AG10803 (cell line): ENCODE measurements at places on chromosomes 4 and X.

DNA sequence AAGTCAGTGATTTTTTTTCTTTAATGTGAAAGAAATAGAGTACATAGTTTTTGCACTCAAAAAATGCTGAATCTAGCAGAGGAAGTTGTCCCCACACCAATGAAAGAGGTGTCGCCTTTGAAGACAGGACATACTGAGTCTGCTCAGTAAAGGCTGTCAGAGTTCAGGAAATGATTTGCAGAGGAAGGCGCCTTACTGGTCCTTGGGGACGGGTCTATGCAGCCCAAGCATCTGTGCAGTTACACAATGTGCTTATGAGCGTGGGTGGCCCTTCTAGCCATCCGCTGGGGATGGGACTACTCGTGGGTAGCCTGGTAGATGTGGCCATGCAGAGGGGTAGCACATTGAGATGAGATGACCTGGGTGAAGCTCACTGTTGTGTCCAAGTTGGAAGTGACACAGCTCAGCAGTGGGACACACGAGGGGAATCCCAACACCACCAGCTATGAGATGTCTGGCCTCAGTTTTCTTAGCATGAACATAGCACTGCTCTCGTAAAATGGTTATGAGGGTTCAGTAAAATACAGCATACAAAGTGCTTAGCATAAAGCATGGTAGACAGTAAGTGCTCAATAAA is 116.5 kb upstream of the RBPJ start:
- DNase-seq, result no peak

- no peak for DNase-seq
These were observed 2.1 kb downstream of the MBNL3 start for GRCh38 chrX:132486599-132487178.

DNA sequence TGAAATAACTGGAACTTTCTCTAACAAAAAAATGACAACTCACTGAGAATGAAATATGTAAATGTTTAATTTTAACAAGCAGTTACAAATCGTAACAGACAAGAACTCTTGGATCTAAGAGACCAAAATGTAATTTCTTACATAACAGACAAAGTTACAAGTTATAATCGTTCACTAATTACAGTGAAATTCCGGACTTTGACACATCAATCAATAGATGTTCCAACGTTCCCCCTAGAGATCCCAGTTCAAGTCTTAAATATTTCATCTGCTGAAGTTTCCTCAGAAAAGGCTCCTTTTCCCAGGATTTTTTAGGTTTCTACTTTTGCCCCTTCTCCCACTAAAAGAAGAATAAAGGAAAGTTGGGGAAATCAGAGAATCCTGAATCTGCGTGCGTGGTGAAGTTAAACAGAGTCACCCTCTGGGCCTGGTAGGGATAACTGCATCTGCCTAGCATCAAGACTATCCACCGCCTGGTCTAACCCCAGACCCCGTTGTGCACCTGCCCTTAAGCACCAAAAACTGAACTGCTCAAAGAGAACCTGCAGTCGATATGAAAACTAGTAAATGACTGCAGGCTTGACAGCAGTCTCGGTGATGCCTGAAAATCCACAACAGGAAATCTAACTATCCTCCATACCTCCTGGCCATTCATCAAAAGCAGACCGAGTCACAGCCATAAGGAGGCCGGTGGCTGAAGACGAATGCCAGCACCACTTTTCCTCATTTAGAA is 2.3 kb downstream of the IRF2 start:
- DNase-seq, result peak; percentile 24

DNA sequence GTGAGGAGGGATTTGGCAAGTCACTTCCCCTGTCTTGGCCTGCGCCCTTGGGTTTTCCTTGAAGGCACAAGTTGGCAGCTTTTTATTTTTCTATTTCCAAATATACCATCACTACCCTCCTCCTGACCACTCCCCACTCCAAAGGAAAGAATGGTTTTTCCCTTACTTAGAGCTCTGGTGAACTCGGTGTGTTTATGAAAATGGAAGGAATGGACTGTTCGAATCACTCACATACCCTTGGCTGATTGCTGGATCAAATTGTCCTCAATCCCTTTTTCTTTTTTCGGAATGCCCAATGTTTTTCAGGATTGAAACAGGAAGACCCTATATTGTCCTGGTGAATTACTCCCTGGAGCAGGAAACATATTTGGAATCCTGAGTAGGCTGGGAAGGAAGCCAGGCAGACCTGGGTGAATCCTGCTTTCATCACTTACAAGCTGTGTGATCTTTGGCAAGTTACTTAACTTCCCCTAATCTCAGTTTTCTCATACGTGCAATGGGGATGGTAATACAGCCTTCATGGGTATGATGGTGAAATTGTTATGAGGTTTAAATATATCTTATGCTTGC is 70.7 kb downstream of the RTL5 start:
- DNase-seq, result peak; percentile 6

- DNase-seq, result no peak
These were observed 485.6 kb upstream of the GALNT7 start for GRCh38 chr4:172683021-172683420.

DNA sequence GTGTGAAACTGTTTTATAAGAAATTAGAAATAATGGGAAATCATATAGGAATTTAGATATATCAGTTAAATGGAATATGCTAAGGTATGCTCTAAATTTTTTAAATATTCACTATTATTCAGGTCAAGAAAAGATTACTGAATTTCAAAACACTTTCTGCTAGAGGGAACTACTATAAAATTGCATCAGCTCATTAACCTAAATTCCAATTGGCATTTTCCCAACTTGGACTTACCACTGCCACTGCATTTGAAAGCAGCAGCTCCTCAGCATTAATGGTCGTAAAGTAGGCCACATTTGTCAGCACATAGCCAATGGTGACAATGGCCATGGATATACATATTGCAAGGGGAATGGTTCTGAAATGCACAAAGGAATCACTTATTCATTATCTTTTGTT is 57.3 kb downstream of the SLC7A11 start:
- no peak for DNase-seq

DNA sequence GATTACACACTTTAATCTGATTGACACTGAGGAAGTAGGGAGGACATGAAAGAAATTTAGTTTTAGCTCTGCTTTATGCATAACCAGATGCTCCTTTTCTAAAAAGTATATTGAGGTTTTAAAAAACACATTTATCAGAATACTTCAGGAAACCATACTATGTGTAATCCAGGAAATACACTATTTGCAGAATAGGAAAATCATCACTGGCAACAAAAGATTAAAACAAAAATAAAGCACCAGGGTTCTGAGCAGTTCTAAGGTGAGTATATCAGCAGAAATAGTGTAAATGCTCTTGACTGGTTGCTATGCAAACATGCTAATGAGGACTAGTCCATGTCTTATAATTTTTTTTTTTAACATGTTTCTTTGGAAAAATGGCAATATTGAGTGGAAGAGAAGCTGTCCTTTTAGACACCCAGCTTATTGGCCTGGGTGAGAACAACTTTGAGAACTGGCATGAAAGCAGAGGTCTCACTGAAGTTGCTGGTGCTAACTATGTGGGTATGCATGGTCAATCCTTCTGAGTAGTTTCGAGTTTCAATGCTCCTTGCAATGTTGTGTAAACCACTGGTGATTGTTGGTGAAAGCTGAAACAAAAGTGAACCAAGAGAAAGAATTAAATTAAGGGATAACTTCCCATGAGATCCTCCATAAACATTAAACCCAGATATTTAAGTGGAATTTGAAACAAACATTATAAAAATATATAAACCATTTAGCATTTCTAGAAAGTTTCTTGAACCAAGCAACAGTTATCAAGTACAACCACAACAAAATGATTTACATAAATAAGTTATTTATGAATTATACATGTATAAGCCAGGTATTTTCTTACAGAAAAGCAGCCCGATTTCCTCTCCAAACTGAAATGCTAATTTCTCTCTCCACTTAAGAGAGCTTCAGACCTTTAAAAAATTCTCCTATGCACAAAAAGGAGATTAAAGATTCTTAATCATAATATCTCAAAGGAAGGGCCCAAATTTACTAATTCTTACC is 20.4 kb upstream of the SCD5 start:
- DNase-seq, result no peak

GRCh38 chr4:122898370-122899150 is 23.8 kb downstream of the NUDT6 start:
- DNase-seq, result peak; percentile 91

DNA sequence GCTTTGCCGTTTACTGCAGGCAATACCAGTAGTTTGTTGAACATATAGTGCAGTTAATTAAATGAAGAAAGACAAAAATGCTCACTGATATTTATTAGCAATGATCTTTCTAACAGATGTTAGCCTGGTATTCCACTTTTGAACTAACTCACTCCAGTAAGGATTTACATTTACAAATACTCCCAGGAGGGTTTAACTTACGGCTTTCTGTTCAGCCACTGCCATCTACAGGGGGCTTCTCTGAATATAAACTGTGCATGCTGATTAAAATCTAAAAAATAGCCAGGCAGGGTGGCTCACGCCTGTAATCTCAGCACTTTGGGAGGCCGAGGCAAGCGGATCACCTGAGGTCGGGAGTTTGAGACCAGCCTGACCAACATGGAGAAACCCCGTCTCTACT is 2.2 kb upstream of the SRD5A3 start:
- DNase-seq, result no peak

GRCh38 chr4:106165351-106166010 is 150.5 kb downstream of the TBCK start:
- DNase-seq, result no peak

DNA sequence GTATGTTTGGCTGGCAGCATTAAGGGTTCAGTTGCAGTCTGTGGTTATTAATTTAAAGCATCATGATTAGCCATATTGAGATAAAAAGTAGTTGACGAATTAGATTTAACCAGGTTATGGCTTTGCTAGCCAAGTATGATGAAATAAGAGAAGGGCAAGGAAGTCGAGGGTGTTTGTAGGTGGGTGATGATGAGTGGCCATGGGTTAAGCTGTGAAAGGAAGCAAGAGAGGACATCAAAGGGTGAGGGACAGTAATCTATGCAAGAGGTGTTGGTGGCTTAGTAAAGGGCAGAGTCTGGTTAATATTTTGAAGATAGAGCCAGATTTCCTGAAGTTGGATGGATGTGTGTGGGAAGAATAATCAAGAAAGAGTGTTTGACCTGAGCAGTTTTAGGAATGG is 44.5 kb downstream of the STIM2 start:
- no peak for DNase-seq
